ENCODE measurements at places on chromosomes 7 and 10.

DNA sequence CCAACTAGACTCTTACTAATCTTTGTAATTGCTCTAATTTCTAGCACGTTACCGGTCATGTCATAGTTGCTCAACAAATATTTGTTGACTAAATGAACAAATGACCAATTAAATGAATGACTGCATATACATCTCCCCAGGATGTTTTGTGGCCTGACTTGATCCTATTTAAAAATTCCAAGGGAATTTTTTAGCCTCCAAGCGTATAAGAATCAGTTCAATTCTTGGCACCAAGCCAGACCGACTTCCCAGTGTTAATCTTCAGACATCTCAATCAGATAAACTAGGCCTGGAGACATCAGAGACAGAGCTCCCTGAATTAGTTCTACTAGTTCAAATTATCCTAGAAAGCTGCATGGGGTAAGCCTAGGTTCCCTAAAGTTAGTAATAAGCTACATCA, 96.0 kb downstream of the GSAP start:
- DNase-seq = no peak

- no peak for DNase-seq
These were observed 5.0 kb upstream of the NDUFB2 start for GRCh38 chr7:140691376-140692045.

DNA sequence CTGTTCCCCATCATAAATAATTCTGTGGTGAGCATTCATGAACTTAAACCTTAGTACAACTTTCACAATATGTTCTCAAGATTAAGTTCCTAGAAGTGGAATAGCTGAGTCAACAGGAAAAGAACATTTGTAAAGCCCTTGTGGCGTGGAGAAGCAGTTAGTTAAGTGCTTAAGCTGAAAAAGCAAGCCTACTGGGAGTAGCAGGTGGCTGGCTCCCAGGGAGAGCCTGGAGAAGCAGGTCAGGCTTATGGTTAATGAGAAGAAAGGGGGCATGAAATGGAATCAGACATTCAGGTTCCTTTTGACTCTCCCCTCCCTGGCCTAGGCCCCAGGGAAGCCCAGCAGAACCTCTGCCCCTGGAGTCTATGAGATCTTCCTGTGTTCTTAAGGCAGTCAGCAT, 35.3 kb downstream of the VSTM4 start:
- DNase-seq = peak; percentile 6

- DNase-seq = no peak
These were observed 153.5 kb downstream of the PIP4K2A start for GRCh38 chr10:22560913-22561239.

DNA sequence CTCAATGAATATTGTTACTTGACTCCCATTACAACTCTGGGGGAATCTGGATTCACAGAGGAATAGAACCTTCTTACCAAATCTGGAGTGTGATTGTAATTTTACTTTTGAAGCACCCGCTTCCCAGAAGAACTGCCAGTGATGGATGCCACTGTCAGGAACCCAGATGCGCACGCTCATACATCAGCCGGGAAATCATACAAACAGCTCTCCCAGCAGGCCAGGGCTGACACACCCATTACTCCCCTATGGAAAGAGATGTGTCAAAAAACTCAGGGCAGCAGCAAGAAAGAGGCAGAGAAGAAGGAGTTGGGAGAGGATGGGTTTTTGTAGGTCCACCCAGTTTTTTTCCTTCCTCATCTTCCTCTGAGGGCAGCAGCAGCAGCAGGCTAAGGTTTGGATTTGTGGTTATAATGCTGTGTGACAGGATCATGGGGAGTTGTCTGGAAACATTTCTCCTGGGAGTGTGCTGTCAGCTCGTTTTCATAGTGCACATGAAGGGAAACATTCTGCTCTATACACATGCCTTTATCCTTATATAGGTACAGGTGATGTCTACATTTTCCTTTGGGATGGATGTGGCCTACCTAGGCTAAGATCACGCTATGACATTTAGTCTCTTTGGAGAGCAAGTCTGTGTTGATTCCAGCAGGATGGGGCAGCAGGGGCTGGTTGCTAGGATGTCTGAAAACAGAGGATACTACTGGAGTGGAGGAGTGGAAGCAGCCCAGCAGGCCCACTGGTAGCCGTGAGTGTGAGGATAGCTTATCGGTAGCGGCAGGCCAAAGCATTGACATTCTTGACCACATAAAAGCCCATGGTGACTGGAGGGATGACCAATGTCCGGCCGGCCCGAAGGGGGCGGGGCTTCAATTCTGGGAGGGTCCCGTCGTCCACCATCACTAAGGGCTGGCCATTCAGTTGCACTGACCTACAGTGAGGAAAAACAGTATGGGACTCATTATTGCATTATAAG, 12.4 kb upstream of the HPS1 start:
- no peak for DNase-seq

DNA sequence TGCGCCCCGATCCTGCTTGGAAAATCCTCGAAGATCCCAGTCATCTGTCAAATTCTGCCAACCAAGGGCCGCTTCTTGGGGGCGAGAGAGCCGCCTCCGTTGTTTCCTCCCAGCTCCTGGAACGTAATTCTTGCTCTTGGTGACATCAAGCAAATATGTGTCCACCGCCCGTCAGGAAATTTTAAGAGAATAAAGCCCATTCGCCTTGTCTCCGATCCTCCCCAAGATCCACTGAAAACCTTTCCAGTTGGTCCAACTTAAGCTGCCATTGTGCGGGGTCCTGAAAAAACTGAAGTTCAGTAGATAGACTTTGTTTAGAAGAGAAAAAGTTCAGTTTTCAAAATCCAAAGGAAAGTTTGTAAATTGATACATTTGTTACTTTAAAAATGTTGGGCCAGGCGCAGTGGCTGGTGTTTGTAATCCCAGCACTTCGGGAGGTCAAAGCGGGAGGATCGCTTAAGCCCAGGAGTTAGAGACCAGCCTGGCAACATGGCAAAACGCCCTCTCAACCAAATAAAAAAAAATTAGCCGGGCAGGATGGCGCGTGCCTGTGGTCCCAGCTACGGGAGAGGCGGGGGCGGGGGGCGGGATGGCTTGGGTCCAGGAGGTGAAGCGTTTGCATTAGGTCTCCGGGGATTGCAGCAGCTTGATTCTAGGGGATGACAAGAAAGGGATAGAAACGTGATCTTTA, 1.0 kb upstream of the ZNF800 start:
- DNase-seq = peak; percentile 40

DNA sequence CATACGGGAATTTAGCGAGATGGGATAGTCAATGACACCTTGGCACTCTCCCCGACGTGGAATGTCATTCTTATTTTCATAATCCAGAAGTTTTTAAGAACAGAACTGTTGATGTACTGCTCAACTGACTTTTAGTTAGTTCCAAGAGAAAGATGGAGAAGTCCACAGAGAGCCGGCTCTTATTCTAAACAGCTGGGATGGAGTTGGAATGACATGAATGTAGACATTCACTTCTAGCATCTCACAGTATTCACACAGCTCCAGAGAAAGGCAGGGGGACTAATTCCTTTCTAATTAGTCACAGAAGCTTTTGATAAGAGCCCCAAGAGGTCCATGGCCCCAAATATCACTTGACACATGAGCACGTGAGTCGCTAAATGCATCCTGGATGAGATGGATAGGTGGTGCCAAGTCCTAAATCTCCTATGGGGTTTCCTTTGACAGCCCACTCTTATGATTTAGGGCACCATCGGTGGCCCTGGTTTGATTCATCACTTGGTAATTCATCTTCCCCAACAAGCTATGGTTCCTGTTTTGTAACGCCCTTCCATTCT, 420.3 kb upstream of the AUTS2 start:
- DNase-seq = no peak

DNA sequence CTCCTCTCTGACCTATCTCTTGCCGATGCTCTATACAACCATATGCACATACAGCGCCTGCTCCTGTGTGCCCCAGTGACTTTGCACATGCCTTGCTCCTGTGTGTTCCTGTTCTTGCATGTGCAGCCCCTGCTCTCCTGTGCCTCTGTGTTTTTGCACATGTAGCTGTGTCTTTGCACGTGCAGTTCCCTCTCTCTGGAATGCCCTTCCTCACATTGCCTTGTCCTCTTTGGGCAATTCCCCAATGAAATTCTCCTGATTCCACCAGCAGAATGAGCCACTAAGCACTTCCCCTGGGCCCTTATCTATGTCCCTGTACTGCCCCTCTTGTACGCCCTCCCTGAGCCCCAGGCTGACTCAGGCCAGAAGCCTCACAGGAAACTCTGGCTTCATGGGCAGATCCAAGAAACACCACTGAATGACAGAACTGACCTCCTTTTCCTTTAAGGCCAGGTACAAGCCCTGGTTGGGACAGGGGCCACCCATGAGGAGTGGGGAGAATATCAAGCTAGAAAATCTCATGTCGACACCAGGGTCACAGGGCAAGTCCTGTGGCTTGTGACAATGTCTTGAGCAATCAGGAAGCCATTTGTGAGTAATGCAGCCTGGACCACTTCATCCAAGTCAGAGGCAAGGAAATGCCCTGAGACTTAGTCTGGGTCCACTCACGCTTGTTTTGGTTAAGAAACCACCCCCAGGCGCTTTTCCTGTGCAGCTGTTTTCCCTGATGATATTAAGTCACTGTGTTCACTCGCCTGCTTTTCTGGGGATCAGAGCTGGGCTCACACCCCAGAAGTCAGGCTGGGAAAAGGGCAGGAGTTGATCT, 1.9 kb upstream of the ARHGAP22 start:
- DNase-seq = no peak
